ENCODE measurements at places on chromosomes 6 and 20.

DNA sequence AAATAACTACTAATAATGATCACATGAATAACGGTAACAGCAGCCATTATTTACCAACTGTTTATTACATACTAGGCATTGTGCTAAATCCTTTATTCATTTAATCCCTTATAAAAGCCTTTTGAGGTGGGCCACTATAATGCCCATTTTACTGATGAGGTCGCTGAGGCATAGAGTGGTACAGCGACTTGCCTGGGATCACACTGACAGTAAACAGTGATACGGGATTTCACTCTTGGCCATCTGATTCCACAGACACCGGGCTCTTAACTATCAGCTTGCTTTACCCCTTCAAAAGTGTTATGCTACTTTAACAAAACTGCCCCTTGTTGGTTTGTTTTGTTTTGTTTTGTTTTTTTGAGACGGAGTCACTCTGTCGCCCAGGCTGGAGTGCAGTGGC, 2.2 kb upstream of the RAB22A start:
- no peak for DNase-seq

GRCh38 chr20:3681931-3682781, at the start of gene ADAM33:
TSS of gene ADAM33 (minus strand) at chr20:3682010. CDS start at chr20:3682004, 6 bp downstream.
- no peak for DNase-seq

GRCh38 chr20:60810561-60810960, 441.5 kb upstream of the CDH4 start:
- no peak for DNase-seq

GRCh38 chr6:79913369-79913768, 34.0 kb downstream of the ELOVL4 start:
- no peak for DNase-seq

DNA sequence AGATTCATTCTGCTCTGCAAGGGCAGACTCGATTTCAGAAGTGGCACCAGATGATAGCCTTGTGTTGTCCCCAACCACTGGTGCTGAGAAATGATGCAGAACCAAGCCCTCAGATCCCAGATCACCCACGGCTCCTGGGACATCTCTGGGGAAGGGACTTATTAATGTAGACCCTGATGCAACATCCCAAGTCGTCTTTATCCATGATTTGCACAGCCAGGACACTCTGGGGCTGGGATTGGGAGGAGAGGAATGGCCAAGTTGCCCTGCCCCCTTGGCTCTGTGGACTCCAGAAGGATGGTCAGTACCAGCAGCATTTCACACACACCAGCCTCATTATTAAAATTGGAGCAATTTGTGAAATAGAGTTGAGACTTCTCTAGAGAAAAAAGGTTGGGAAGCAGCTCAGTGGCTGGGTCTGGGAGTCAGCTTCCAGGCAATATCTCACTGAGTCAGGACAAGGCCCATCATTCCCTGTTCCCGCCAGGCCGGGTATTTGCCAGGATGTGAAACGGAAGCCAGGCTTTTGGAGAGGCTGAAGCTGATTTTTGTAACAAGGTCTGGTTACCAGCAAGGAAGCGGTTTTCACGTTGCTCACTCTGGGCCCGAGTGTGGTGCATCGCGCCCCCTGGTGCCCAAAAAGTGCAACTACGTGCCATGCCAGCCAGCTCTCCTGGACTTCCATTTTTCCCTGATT, 67.4 kb downstream of the ZBTB2 start:
- peak; percentile 86 for DNase-seq

DNA sequence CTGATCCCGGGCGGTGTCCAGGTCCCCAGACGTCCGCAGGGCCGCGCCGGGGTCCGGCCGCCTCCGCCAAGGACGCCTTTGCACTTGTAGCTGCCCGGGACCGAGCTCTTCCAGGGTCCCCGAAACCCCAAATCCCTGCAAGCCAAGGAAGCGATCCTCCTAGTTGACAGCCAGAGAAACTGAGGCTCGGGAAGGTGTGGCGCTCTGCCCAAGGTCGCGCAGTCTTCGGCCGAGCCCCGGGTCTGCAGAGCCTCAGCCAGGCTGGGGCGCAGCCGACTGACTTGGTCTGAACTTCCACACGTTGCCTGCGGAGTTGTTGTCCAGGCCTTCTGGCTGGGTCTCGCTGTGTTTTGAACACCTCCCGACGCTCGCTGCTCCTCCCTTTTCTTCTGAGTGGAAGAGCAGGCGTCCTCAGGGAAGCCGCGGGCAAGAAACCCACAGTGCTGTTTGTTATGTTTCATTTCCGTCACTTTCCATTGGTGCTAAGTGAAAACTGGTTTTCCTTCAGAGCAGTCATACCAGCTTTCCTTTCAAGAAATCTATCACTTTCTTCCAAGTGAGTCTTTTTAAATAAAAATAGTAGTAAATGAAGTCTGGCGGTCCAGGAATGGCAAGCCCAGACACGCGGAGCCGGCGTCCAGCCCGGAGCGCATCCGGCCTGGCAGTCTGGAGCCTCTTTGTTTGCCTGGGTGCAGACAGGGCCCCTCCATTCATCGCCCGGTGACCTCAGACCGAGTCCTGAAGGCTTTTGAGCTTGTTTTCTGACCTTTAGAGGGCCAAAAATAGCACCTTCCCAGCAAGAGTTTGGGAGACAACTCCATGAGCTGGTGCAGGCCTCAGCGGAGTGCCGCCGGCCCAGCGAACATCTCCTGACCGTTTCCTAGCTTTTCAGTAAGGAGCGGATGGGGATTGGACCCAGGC, 698 bp downstream of the FAM210B start:
- DNase-seq, result peak; percentile 39

GRCh38 chr6:53986165-53986720, 125.0 kb upstream of the MLIP start:
- DNase-seq, result no peak

DNA sequence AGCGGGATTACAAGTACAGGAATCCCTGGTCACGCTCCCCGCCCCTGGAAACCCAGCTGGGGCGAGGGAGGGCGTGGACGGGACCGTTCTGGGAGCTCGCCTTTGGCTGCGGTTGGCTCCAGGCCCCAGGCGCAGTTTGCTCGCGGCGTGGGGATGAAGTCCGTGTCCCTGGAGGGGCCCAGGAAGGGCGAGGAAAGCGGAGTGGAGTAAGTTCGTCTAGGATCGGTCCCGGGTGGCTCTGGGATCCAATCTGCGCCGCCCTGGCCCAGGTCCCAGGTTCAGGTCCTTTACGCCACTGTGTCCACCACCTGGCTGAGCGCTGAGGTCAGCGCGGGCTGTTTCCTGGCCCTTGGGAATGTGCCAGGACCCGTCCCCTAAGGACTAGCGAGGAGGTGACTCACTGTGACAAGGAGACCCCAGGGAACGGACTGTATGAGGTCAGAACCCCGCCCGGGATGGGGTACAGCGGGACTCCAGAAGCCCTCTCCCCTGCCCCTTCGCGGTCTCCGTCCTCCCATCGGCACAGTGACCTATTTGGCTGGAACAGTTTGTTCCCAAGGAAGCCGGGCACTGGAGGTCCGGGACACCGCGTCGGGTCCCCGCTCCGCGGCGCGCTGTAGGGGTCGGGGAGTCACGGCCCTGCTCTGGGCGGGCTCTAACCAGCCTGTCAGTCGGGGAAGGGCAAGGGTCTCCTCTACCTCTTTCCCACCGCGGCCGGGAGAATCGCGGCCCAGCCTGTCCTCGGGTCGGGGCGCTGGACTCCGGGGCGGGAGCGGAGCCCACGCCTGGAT, 724 bp downstream of the CDKN1A start:
- peak; percentile 49 for DNase-seq

DNA sequence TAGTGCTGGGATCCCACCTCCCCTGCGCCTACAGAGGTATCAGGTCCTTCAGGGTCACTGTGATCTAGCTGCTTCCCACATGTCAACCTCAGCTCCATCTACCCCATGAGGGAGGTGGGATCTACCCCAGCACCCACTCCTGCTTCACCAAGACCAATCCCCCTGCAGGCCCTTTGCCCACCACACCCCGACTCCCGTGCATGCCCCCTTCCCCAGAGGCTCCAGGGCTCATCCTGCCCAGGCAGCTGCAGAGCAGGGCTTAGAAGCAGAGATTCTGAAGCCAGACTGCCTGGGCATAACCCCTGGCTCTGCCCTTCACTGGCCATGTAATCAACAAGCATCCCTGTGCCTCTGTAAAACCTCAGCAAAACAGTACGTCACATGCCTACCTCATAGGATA, 17.5 kb downstream of the COL11A2 start:
- DNase-seq, result no peak

GRCh38 chr6:6407071-6407741, 86.7 kb upstream of the F13A1 start:
- no peak for DNase-seq

DNA sequence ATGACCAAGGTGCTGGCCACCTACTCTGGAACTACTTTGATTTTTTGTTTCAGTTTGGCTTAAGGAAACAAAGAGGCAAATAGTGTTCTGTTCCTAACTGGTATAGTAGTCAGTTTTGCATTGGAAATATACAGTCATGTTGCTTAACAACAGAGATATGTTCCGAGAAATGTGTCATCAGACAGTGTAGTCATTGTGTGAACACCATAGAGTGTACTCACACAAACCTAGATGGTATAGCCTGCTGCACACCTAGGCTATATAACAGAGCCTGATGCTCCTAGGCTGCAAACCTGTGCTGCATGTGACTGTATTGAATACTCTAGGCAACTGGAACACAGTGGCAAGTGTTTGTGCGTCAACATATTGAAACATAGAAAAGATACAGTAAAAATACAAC, 80.4 kb downstream of the ARID1B start:
- no peak for DNase-seq

DNA sequence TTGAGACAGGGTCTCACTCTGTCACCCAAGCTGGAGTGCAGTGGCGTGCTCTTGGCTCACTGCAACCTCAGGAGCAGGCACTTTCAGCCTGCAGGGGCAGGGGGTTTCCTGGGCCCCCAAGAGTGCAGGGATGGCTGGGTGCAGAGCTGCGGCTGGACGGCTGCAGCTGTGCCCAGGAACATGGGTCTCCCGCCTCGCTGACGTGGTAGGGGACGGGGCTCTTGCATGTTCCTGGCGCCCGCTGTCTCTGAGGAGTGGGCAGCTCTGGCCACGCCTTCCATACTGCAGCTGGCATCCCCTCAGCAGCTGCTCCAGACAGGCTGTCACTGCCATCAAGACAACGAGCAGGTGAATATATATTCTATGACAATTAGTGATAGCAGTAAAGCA, 2.2 kb upstream of the DEK start:
- no peak for DNase-seq

GRCh38 chr20:60043435-60043834, 85.2 kb downstream of the CDH26 start:
- DNase-seq, result no peak
